Skin of body (tissue), 3 donors: ENCODE measurements at places on chromosomes 2 and 18.

DNA sequence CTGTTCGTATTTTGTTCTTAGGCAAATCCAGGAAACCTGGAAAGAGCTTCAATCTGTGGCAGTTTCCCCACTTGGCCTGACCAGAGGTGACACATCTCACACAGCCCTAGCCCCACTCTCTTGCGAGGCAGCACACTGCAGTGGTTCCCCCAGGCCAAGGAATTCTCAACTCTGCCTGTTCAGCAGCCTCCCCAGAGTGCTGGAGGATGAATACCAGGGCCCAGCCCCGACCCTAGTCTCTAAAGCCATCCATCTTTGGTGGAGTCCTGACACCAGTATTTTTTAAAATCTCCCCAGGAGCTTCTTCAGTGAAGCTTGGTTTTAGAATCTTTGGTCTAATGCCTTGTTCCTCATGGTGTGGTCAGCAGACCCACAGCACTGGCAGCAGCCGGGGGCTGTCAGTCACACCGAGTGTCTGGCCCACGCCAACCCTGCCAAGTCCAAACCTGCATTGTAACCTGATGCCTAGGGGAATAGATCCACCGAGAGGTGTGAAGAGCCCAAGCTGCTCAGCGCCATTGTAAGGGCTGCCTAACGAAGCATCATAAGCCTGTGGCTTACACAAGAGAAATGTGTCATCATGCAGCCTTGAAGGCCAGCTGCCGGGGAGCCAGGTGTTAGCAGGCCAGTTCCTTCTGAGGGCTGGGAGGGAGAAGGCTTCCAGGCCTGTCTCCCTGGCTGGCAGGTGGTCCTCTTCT is 428.7 kb upstream of the ID2 start:
- DNase-seq = no peak

DNA sequence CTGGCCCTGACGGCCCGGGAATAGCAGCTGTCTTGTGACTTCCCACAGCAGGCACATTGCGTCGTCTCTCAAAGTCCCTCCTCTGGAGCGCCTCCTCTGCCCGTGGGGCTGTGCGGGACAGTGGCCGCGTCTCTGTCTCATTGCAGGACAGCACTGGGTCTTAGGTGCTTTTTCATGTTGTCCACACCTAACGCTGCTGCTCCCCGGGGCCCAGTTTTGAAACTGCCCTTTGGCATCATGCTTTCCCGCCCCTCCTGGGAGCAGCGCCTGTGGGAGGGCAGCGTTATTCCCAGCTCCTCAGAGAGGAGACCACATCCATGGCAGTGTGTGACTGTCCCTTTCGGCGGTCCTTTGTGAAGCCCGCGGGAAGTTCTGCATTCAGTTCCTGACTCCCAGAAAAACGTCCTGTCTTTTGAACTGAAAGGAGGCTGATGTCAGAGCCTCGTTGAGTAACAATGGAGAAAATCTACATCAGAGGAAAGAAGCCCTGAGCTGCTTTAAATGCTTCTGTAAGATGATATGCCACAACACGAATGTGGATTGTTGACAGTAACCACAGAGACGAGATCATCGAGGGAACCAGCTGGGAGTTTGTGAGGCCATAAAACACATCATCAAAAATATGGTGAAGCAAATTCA is 226.0 kb downstream of the FAM210A start:
- peak; percentile 85 for DNase-seq

DNA sequence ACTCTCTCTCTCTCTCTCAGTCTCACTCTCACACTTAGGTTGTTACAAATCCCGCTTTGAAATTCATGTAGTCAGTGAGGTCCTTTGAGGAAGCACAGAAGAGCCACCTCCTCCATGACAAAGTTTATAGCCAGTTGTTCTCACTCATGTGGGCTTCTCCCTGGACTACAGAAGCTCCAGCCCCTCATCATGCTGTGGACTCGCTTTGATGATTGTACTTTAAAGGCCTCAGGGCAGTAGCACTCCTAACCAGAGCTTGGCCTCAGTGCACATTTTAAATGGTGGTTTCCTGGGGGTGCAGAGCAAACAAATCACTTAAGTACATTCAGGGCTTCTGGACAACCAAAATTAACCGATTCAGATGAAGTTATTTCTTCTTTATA is 115.7 kb downstream of the MTCL1 start:
- no peak for DNase-seq

GRCh38 chr18:57585421-57585820 is 1.1 kb downstream of the FECH start:
- DNase-seq = no peak

GRCh38 chr18:39604836-39605235 is 2039.2 kb upstream of the CELF4 start:
- no peak for DNase-seq

GRCh38 chr2:182436252-182436651 is 9.4 kb upstream of the PDE1A start:
- DNase-seq = no peak

DNA sequence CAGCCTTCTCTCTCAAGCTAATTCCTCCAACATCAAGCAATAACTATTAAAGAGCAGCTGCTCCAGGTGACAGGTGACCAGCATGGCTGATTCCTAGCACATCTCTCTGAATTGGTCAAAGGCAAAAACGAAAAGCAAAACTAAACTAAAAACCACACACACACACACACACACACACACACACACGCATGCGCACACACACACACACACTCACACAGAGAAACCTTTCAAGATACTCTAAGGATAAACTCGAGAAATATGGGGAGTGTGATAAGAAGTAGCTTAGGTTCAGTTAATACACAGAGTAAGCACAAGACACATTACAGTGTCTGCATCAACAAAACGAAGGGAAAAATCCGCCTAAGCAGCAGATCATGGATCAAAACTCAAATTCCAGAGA is 74.5 kb upstream of the FZD7 start:
- no peak for DNase-seq

GRCh38 chr2:238846378-238846627 is 1.6 kb upstream of the TWIST2 start:
- no peak for DNase-seq

DNA sequence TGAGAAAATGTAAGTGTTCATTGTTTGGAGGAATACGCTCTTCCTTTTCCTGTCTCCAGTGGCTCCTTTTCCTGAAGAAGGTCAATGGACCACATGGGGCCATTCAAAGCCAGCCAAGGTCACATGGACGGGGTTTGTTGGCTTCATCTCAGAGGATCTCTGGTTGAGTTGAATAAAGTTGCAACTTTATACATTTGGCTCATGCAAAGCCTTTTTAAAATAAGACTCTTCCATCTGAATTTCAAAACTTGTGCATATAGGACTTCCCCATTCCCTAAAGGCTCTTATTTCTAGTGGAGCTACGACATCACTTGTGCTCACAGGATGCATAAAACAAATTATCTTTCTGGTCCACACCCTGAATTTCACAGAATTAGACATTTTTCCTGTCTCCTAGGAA is 235.5 kb downstream of the CMPK2 start:
- DNase-seq = peak; percentile 66

GRCh38 chr2:217935901-217936684 is 66.7 kb downstream of the TNS1 start:
- no peak for DNase-seq

GRCh38 chr2:68432696-68433658 is 34.1 kb downstream of the FBXO48 start:
- DNase-seq = no peak

- no peak for DNase-seq
Observed at GRCh38 chr18:74861154-74861553, 263.5 kb downstream of the ZNF407 start.

GRCh38 chr2:108449410-108450130 is 564 bp downstream of the GCC2 start:
- peak; percentile 39 for DNase-seq

DNA sequence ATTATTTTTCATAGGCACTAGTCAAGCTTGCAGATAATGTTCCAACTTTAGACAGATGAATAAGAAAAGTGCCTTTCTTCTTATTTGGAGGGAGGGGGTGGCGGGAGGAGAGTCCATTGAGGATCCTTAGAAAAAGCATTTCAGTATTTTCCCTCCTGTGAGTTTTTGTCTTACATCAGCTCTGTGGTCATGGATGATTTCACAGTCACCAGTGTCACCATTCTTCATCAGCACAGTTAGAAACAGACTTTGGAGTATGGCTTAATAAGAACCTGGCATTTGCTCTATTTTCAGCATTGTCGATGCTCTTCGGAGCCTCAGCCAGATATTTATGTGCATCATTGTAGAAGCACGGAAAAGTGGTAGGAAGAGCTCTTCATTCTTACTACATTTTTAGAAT is 70.1 kb downstream of the SLC39A10 start:
- no peak for DNase-seq

DNA sequence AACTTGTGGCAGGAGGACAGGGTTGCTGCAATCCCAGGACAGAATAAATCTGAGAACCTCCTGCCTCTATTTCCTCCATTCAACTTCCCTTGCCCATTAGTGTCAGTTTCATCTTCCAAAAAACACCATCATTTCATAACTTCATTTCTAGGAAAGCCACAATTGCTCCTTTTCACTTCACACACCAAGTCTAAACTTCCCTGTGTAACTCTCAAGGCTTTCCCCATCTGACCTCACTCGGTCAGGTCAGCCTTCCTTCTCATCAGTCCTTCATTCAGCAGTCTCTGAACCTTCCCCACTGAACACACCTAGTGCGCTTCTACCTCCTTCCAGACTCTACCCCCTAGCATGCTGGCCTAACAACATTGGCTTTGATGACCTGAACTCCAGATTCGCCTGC is 35.8 kb downstream of the TCF7L1 start:
- DNase-seq = no peak

DNA sequence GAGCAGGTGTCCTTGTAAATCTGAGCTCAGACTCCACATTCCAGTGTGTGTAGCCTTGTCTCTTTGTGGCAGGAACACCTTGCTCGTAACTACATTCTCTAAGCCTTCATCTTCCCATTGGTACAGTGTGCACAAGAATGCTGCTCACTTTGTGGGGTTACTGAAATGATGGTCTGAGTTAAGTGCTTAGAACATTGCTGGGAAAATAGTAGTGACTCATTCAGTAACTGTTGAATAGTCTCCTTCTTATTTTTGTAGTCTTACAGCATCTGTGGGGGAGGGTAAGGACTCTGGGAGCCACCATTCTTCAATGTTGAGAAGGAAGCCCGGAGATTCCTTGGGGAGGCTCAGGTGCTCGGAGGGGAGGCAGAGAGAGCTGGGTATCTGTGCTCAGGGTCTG is 236.0 kb upstream of the HDAC4 start:
- DNase-seq = no peak

- no peak for DNase-seq
Observed at GRCh38 chr2:219658196-219658846, 30.9 kb downstream of the SLC4A3 start.

DNA sequence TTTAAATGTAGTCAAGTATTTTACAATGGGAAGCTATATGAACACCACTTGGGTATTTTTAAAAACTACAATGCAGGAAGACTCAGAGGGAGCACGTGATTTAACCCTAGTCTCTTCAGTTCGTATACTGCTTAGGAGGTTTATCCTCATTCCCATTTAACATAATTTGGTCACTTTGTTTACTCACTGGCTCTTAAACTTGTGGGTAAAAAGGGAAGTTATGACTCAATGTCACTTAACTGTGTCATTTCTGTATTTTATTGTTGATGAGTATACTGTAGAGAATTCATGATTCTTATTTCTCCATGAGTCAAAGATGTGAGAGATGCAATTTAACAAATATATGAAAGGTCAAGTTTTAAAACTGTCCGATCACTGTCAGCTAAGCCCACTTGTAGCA is 48.2 kb downstream of the SLC66A3 start:
- no peak for DNase-seq

DNA sequence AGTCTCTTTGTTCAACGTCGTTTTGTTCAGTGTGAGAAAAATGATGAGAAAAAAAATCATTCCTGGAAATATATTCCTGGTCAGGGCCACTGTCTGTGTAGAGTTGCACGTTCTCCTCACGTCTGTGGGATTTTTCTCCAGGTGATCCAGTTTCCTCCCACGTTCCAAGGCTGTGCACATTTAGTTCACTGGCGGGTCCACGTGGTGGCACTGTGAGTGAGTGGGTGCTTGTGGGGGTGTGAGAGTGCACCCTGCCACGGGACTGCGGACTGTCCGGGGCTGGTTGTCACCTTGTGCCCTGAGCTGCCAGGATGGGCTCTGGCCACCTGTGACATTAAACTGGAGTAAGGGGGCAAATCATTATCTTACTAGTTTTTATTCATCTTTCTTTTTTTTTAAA is 30.3 kb upstream of the ACYP2 start:
- no peak for DNase-seq

- no peak for DNase-seq
Observed at GRCh38 chr2:109364217-109364616, 235.2 kb downstream of the SH3RF3 start.

DNA sequence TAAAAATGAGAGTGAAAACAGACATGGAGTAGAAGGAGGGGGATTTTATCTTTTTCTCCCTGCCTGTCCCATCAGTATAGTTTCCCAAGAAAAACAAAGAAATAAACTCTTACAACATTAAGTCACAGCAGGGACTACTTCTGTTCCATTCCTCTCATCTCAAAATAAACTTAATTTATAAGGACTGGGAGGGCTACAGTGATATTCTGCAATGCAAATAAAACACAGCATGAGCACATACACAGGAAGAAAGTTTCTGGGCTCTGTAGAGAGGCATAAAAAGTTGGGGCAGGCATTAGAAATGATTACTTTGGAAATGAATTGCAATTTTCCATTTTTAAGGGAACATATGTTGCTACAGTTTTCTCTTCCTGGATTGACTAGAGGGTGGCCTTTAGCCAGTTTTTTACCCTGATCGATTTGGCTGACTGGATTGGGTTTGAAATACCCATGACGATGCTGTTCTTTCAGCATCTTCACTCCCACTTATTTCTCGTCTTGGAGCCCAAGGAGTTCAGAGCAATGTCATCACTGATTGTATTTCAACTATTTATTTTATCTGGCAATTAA is 157.1 kb downstream of the ACTR3 start:
- no peak for DNase-seq

- no peak for DNase-seq
Observed at GRCh38 chr2:102386867-102387541, 31.4 kb downstream of the IL18R1 start.

GRCh38 chr18:26181343-26181826 is 44.9 kb upstream of the TAF4B start:
- DNase-seq = no peak

GRCh38 chr2:101185085-101185484 is 33.9 kb upstream of the TBC1D8 start:
- DNase-seq = no peak

DNA sequence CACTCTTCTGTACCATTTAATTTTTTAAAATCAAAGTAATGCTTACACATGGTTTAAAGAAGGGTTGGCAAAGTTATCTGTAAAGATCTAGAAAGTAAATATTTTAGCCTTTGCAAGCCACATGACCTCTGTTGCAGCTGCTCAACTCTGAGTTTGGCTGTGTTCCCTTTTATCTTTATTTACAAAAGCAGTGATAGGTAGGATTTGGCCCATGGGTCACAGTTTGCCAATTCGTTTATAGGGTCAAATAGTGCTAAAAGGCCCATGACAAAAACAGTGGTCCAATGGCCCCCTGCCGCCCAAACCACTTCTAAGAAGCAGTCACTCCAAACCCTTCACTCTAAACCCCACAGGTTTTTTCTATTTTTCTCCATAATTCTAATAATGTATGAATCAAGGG is 124.8 kb downstream of the PARD3B start:
- no peak for DNase-seq

- no peak for DNase-seq
Observed at GRCh38 chr2:207144173-207144785, 21.5 kb downstream of the KLF7 start.
